Type B pancreatic cell (in vitro differentiated cells): ENCODE measurements at places on chromosomes 2 and 18. TPM values are rescaled to one million over a fixed set of nuclear protein-coding genes. Genes with fewer than 3 reads are reported as not detected.

Gene DPP10
- total RNA-seq, result 8.8 and 9.9 TPM in 2 replicates

Gene GKN1
- total RNA-seq, result 0.36 and 1.7 TPM in 2 replicates

Gene CRYGC
- total RNA-seq, result not detected in 2 replicates

Gene ATOH8
- total RNA-seq, result 1.8 and 13.7 TPM in 2 replicates

Gene TSPYL6
- not detected in 2 replicates for total RNA-seq

Gene CNDP1
- total RNA-seq, result 0.48 and 0.67 TPM in 2 replicates

Gene TBR1
- 1.1 TPM in 1 of 2 replicates, not detected in the other for total RNA-seq

Gene SULT1C4
- 3.5 and 27.5 TPM in 2 replicates for total RNA-seq

Gene KIF5C
- total RNA-seq, result 20.4 and 38.9 TPM in 2 replicates

Gene SLC8A1
- total RNA-seq, result 21.7 and 42.1 TPM in 2 replicates

Gene EN1
- total RNA-seq, result 0.57 and 2.7 TPM in 2 replicates

Gene ALS2
- total RNA-seq, result 32.7 and 36.4 TPM in 2 replicates

Gene PSTPIP2
- total RNA-seq, result 9.6 and 10.5 TPM in 2 replicates

Gene SERPINB4
- 0.17 TPM in 1 of 2 replicates, not detected in the other for total RNA-seq

Gene MORN2
- total RNA-seq, result 14.3 and 19.7 TPM in 2 replicates

Gene BZW1
- 254 and 275 TPM in 2 replicates for total RNA-seq

Gene POTEF
- 14.2 and 25.0 TPM in 2 replicates for total RNA-seq

Gene DLGAP1
- total RNA-seq, result 2.6 and 3.7 TPM in 2 replicates

Gene LRATD1
- 21.6 and 52.0 TPM in 2 replicates for total RNA-seq

Gene ASB18
- total RNA-seq, result not detected in 2 replicates

Gene INHBB
- 4.9 and 7.5 TPM in 2 replicates for total RNA-seq

Gene NEMP2
- 5.8 and 7.2 TPM in 2 replicates for total RNA-seq

Gene PTPRN
- 17.5 and 35.6 TPM in 2 replicates for total RNA-seq

Gene SERPINB5
- total RNA-seq, result 1.4 and 7.5 TPM in 2 replicates

Gene SKA1
- 5.7 and 14.0 TPM in 2 replicates for total RNA-seq

Gene PLCD4
- 0.40 and 1.4 TPM in 2 replicates for total RNA-seq

Gene TET3
- 34.6 and 71.5 TPM in 2 replicates for total RNA-seq

Gene MIB1
- 43.4 and 65.7 TPM in 2 replicates for total RNA-seq

Gene KCNG3
- 0.65 and 0.88 TPM in 2 replicates for total RNA-seq

Gene CASP10
- 1.6 and 3.6 TPM in 2 replicates for total RNA-seq

Gene ABCG5
- 0.10 and 0.36 TPM in 2 replicates for total RNA-seq

Gene REG1B
- total RNA-seq, result not detected in 2 replicates

Gene NRP2
- total RNA-seq, result 18.7 and 109 TPM in 2 replicates
